ENCODE measurements at places on chromosomes 4 and X. TPM values are rescaled to one million over a fixed set of nuclear protein-coding genes. Genes with fewer than 3 reads are reported as not detected.

Gene SERPINA7
- not detected for total RNA-seq

Gene TREX2
- total RNA-seq, result not detected

Gene XAGE1A
- not detected for total RNA-seq

Gene CSAG3
- 3.3 TPM for total RNA-seq

Gene S100P
- total RNA-seq, result 0.21 TPM

Gene PLAC1
- 1.5 TPM for total RNA-seq

Gene NBDY
- 11.7 TPM for total RNA-seq

Gene GPR143
- total RNA-seq, result not detected

Gene SFRP2
- total RNA-seq, result not detected

Gene HS3ST1
- 0.35 TPM for total RNA-seq

GRCh38 chr4:42234817-42235216 lies 82.4 kb upstream of the BEND4 start:
- DNase-seq, result no peak

DNA sequence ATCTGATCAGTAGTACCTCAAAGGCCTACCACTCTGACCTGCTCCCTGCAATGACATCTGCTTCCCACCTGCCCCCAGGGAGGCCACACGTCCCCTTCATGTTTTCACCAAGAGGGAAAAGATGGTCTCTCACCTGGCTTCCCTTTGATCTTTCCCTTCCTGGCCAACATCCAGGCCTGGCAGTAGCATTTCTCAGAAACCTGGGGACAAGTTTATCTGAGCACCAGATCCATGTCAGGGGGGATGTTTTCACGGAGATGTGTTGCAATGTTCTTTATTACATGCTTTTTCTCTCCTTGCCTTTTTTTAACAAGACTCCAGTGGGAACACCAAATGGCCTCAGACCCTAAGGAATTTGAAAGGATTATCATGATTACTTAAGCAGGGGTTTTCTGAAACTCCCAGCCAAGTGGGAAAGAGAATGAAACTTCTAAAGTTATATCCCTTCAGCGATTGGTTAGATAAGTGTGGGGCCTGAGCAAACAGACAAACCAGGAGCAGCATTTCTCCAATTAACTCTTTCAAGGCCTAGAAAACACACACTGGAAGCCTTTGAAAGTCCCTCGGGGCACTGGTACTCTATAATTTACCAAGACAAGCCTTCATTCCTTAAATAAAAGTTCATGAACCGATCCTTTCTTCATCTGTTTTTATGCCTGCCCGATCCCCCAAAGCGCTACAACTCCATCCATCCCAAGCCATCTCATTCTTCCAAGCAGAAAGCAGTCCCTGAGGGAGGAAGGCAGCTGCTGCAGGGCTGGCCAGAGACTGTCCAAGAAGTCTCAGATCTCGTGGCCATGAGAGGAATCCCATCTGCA lies 94.1 kb downstream of the BCOR start:
- DNase-seq, result no peak

DNA sequence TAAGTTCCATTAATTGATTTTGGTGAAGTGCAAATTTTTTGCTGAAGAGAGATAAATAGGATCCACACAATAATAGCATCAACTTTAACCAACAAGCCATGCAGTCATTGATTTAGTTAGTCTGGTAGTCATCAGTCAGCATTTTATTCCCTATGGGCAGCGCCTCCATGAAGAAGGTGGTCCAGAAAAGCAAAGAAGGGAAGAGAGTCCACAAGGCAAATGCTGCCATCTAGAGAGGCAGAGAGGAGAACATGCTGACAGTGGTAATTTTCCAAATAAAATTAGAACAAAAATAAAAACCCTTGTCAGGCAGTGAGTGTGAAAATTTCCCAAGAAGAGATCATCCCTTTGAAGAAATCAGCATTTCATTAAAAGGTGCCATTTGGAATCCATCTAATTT lies 366.7 kb upstream of the FAM241A start:
- peak; percentile 21 for DNase-seq

DNA sequence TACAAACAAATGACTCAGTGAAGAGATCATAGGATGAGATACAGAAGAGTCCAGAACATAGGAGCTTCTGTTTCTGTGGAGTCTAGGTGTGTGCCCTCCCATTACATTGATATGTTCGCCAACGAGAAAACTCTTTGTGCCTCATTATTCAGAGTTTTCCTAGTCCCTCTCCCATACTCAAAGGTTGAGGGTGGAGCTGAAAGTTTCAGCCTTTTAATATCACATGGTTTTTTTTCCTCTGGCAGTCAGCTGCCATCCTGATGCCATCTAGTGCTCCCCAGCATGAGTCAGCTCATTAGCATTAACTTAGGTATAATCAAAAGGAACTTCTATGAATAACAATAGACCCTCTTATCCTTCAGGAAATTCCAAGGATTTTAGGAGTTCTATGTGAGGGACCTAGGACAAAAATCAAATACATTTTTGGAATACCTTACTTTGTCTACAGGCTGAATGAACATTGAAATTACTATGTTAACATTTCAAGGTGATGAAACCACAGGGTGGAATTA lies 559.6 kb upstream of the AMOT start:
- peak; percentile 46 for DNase-seq

DNA sequence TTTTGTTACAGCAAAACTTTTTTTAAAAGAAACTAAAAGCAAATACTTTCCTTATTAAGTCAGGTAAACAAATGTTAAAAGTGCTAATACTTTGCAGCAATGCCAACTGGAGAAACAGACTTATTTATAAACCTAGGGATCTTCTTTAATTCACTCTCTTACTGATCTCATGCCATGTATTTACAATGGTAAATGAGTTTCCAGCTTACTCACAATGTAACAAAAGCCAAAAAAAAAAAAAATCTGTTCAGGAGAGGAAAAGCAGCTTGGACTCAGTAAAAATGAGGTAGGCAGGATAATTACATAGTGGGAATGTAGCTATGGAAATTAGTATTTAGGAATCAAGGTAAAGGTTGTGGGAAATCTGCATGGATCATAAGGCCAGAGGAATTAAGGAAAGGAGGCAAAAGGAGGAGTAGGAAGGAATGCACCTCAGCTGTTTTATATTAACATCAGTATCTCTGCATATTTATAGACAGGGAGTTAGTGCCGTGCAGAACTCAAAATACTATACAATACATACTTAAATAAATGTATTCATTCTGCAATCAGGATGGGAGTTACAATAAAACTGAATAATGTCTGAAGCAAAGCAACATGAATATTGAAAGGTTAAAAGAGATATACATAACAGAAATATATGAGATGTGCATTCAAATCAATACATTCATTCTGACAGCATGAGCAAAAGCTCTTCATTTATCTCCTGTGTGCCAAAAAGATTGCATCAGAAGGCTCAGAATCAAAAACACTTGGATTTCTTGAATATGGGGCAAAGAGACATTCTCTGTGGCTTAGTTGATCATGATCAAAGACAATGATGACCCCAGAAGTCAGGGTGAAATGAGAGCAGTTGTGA lies 57.9 kb upstream of the ETNPPL start:
- DNase-seq, result no peak

DNA sequence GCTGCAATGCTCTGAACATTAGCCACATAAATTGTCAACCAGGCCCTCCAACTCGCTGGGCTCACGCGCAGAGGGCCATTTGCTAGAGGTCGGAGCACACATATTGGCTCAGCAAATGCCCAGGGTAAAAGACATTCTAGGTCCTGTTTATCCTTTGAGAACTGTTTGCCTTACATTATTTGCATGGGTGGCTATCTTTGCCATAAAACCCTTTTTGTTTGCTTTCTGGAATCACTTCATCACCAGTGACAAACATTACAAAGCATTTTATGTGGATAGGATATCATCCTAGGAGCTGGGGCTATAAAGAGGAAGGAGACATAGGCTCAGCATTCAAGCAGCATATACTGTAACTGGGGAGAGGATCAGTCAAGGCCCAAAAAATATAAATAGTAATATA lies 149.2 kb upstream of the RAI2 start:
- DNase-seq, result no peak

- no peak for DNase-seq
Measured at GRCh38 chr4:101081166-101081565, 266.2 kb downstream of the PPP3CA start.

GRCh38 chr4:98181809-98182208 lies 38.5 kb upstream of the STPG2 start:
- no peak for DNase-seq

DNA sequence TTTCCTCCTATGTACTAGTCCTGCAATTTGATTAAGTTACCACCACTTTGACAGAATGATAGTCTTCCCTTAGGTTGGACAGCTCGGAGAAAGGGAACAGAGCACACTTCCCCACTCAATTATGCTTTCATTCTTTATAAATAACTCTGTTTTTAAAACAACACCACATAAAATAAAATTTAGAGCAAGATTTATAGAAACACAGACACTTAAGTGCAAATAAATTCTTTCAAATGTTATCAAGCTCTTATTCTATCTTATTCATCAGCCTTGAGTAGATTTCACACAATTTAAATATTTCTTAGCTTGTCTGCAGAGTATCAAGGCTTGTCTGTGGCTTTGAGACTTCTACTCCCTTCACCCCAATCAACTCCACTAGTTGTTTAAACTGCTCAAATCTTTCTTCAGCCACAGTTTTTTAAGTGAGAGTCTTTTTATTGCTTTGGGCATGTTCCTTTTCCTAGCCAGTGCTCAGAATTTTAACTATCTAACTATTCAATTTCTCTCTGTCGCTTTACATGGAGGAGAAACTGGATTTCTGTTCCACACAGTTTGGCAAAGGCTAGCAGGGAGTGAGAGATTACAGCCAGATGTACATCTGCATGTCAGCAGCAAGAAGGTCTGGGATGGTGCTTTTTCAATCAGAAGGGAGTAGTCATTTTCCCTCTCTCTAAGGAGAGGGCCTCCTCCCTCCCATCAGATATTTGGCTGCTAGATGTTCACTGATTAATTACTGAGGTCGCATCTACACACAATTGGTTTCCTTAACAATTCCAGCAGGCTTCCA lies 53.1 kb upstream of the PLAC1 start:
- no peak for DNase-seq

GRCh38 chrX:67546496-67547423 lies 2.9 kb downstream of the AR start:
- DNase-seq, result no peak

GRCh38 chrX:88908056-88908455 lies 161.0 kb downstream of the CPXCR1 start:
- DNase-seq, result no peak

- no peak for DNase-seq
Measured at GRCh38 chr4:3313556-3314228, 20.9 kb downstream of the RGS12 start.

DNA sequence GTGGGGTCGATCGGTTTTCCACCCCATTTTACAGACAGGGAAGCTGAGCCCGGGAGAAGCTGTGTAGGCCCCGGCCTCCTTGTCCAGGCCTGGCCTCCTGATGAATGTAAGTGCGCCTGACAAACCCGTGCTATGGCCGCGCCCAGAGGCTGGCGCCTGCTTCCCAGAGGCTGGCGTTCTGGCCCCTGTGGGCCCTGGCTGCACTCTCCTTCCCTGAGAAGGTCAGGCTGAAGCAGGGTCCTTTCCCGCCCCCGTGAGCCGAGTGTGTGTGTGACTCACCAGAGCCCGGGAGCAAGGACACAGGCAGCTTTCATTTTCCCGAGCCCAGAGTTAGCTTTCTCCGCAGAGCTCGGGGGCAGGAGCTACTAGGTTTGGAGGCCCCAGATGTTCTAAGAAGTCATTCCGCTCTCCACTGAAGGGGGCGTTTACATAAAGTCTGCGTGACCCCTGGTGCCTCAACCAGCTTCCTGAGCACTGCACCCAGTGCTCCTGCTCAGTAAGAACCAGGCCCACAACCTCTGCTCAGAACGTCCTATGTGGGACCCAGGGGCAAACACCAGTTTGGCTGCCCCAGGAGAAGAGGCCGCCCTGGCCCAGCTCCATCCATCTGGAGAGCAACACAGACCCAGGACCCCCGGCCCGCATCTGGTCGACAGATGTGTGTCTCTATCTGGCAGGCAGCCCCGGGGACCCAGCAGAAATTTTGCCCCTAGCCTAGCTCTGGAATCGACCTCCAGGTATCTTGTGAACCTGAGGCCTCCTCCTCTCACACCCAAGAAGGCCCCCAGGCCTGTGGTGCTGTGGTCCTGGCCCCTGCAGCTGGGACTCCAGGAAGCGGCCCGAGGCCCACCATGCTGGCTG lies 13.6 kb downstream of the UVSSA start:
- DNase-seq, result no peak

GRCh38 chrX:16188687-16189086 lies 21.4 kb downstream of the MAGEB17 start:
- DNase-seq, result no peak

GRCh38 chr4:188714907-188715306 lies 575.7 kb downstream of the TRIML1 start:
- peak; percentile 7 for DNase-seq

DNA sequence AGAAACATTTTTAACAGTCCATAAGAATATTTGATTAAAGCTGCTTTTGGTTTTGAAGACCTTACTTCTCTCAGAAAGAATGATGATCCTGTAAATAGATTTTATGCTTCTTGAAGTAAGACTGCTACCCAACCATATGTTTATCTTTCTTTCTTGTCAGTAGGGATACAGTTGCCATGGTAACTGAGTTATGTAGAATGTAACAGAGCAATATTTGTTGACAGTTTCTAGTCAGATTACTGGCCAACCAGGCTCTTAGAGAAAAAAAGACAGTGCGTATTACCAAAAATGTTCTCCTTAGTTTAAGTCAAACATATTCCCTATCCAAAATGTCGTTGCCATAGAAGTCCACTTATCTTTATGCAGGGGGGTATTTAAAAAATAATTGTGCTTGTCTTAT lies 456.8 kb downstream of the PRR32 start:
- no peak for DNase-seq

DNA sequence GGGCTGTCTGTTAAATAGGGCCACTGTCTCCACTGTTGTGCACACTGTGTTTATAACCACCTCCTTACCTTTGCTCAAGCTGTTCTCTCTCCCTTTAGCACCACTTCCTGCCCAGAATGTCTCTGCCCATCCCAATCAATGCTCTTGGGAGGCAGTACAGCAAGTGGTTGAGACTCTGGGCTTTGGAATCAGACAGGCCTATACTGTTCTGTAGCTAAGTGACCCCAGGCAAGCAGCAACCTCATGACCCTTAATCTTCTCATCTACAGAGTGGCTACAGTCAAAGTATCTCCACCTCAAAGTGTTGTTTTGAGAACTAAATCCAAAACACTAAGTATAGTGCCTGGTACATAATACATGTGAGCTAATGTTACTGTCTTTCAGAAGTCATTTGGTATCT lies 3.8 kb upstream of the TXK start:
- no peak for DNase-seq

DNA sequence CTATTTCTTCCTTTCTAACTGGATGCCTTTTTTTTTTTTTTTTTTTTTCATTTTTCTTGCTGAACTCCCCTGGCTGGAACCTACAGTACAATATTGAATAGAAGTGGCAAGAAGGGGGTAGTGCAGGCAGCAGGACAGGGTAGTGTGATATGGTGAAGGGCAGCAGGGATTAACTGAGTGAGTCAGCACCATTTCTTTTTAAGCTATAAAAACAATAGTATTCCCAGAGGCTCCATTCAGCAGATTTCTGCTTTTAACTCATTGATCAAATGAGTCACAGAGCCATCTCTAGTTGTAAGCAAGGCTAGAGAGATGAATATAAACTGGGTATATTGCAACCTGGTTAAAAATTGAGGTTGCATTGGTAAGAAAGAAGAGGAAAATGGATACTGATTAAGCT lies 53.6 kb upstream of the SETD7 start:
- peak; percentile 33 for DNase-seq

Measured in H4 (cell line).